ENCODE measurements at places on chromosomes 4 and X. TPM values are rescaled to one million over a fixed set of nuclear protein-coding genes. Genes with fewer than 3 reads are reported as not detected.

GRCh38 chrX:38006778-38007177 lies 425 bp downstream of the SYTL5 start:
- DNase-seq, result no peak

GRCh38 chr4:87919941-87920340 lies 55.6 kb upstream of the SPP1 start:
- no peak for DNase-seq

GRCh38 chr4:83170952-83171399 lies 56.4 kb upstream of the PLAC8 start:
- DNase-seq, result no peak

- no peak for DNase-seq
Measured at GRCh38 chr4:72631296-72631695, 62.3 kb upstream of the ADAMTS3 start.

INTS12 gene
- total RNA-seq, result 31.3 TPM

PABPC5 gene
- 0.58 TPM for total RNA-seq

DNA sequence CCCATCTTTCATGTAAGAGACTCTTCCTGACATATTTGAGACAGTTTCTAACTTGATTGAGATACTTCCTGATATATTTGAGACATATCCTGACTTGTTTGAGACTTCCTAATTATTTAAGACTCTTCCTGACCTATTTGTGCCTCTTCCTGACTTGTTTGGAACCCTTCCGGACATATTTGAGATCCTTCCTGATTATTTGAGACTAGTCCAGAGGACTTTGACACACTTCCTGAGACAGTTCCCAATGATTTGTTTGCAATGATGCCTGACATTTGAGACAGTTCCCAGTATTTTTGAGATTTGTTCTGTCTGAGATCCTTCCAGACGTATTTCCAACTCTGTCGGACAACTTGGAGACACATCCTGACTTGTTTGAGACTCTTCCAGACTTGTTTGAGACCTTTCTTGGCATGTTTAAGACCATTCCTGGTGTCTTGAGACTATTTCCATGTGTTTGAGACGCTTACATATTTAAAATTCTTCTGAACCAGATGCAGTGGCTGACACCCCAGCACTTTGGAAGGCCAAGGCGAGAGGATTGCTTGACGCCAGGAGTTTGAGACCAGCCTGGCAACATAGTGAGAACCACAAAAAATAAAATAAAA lies 118.9 kb upstream of the USP9X start:
- no peak for DNase-seq

DNA sequence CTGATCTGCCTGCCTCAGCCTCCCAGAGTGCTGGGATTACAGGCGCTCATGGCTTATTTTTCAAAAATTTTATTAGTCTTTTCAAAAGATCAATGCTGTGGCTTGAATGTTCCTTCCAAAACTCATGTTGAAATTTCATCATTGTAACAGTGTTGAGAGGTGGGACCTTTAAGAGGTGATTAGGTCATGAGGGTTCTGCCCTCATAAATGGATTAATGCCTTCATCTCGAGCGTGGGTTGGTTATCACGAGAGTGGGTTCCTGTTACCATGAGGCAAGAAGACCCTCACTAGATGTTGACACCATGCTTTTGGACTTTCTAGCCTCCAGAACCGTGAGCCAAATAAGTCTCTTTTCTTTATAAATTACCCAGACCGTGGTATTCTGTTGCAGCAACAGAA lies 30.3 kb downstream of the EIF2S3 start:
- no peak for DNase-seq

DNA sequence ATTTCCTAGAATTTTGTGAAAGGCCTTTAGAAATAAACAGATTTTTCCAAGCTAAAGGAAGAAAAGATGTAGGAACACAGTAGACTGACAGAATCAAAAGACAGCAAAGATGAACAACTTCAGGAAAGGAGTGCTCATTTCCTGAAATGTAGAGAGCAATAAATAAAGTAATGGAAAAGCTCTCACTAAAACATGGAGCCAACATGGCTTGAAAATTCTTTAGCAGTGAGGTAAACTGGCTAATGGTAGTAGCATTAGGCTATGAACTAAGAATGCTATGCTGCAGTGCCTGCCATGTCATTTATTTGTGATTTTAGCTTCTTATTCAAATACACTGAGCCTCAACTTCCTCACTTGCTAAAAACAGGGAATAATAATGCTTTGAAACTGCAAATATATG lies 108.7 kb downstream of the IQCM start:
- DNase-seq, result peak; percentile 4

- DNase-seq, result no peak
Measured at GRCh38 chrX:7223271-7223670, 75.3 kb upstream of the PUDP start.

GRCh38 chrX:136608295-136608933 lies 39.5 kb upstream of the CD40LG start:
- DNase-seq, result no peak

GATA1 gene
- not detected for total RNA-seq

GRCh38 chrX:41180194-41180908 lies 95.1 kb downstream of the USP9X start:
- DNase-seq, result peak; percentile 56

FANCB gene
- 1.5 TPM for total RNA-seq

- DNase-seq, result no peak
Measured at GRCh38 chr4:156638334-156638733, 333.3 kb downstream of the PDGFC start.

DNA sequence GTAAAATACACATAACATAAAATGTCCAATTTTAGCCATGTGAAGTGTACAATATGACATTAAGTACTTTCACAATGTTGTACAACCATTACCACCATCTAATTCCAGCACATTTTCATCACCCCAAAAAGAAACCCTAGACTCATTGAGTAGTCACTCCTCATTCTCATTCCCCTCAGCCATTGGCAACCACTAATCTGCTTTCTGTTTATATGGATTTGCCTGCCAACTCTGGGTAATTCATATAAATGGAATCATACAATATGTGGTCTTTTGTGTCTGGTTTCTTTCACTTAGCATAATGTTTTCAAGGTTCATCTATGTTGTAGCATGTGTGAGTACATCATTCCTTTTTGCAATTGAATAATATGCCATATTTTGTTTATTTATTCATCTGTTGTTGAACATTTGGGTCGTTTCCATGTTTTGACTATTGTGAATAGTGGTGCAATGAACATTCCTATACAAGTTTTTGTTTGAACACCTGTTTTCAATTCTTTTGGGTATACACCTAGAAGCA lies 43.0 kb downstream of the EIF2S3 start:
- no peak for DNase-seq

DKK2 gene
- total RNA-seq, result 0.06 TPM

DNA sequence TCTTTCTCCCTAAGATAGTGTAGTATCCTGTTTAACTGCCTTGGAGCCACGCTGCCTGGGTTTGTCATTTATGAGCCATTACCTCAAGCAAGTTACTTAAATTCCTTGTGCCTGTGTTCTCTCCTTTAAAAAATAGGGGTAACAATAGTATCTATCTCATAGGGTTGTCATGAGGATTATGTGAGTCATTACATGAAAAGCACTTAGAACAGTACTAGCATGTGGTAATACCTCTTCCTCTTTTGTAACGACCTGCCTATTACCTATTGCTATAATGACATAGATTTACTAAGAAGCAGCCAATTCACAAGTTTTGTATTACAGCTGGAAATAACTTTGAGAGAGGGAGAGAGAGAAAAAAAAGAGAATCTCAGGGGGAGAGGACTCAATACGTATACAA lies 834.7 kb downstream of the RAPGEF2 start:
- DNase-seq, result no peak
